ENCODE measurements at places on chromosomes 16 and 17.

- no peak for DNase-seq
Measured at GRCh38 chr17:48357779-48358602, 72.0 kb downstream of the SKAP1 start.

DNA sequence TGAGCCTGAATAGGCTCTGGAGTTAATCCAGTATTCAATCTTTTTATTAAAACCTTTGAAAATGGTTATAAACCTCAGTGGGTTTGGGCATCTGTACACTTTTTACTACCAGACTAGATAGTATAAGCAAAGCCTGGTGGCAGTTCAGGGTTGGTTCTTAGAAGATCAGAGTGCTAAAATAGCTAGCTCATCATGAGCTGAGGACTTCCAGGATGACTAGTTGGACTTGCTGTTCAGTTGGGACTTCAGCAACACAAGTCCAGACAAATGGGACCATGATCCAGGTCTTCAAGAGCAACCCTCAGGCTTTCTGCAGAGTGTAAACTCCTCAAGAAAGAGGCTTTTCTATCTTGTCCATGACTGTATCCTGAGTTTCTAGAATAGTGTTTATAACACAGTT is 1.2 kb upstream of the ZNF19 start:
- DNase-seq, result no peak

DNA sequence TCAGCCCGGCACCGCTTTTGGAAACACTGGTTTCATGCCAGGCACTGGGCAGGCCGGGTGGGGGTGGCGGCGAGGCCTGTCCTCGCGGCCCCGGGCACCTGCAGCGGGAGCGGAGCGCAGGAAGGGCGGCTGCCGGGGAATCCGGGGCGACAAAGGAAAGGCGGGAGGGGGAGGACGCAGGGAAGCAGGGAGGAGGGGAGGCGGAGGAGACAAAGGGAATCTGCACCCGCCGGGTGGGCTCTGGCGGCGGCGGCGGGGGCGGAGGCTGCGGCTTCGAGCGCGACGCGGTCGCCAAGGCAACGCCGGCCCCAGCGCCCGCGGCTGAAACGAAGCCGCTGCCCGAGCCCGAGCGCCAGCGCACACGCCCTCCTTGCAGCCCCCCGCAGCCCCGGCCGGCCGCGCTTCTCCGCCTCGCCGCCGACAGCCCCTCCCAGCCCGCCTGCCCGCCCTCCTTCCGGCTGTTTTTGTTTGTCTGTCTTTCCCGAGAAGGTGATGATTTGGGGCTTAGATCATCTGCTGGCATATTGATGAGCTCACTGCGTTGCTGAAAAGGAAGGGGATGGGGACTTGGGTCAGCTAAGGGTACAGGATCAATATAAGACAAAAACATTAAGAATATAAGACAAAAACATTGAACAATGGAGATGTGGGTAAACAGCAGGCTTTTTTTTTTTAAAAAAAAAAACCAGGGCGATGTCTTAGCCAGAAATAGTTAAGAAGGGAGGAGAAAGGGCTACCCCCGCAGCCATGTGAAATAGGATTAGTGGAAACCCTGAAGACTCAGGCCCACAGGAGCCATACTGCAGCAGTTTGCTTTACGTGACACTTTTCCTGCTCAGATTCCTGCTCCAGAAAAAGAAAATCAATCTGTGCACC is 32.7 kb downstream of the CDK5R1 start:
- DNase-seq, result peak; percentile 82

DNA sequence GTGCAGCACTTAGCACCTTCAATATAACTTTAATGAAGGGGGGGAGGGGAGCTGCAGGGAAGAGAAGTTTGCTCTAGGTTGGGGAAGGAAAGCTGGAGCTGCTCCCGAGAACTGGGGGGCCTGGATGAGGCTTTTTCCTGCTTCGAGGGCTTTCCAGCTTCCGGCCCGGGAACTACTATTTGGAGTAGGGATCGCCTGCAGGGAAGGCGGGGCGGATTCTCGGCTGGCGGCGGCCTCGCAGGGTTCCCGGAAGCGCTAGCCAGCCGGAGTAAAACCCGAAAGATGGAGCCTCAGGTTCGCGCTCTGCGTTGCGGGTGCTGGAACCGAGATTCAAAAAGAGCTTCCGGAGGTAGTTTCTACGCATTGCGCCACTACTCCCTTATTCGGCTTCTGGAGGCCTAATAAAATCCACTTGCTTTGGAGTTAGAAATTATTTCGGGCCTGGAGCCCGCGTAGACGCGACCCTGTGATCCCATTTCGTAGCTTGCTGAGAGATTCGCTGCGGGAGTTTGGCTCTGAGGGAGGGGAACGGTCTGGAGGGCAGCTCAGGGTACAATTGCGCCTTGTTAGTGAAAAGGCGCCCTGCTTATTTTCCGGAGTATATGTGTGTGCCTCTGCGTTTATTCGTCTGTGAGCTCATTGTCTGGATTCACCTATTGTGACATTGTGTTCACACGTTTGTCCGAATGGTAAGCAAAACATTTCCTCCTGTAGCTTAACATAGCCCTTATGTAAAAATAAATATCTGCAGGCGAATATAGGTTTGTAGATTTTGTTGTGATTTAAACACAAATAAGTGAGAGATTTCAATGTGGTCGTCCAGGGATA is 652 bp downstream of the PRAC2 start:
- no peak for DNase-seq

- DNase-seq, result no peak
Measured at GRCh38 chr16:56657555-56658326, at the start of gene MT1F. TSS of gene MT1F (plus strand) at chr16:56657959. CDS start at chr16:56658059, 100 bp downstream.

DNA sequence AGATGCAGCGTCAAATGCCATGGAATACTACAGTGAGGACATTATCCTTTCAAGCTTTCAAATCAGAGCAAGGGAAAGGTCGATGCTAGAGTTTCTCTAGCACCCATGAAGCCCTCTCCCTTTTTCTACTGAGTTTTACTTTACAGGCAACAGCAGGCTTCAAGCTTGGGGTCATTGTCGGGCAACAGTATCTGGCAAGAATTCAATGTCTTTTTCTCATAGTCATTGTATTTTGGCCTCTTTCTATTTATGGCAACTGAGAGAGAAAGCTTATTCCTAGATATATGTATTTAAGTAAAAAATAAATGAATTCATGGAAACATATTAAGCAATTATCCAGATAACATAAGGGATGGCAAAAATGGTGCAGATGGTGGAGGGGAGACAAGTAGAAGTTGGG is 364 bp upstream of the CETP start:
- DNase-seq, result no peak

DNA sequence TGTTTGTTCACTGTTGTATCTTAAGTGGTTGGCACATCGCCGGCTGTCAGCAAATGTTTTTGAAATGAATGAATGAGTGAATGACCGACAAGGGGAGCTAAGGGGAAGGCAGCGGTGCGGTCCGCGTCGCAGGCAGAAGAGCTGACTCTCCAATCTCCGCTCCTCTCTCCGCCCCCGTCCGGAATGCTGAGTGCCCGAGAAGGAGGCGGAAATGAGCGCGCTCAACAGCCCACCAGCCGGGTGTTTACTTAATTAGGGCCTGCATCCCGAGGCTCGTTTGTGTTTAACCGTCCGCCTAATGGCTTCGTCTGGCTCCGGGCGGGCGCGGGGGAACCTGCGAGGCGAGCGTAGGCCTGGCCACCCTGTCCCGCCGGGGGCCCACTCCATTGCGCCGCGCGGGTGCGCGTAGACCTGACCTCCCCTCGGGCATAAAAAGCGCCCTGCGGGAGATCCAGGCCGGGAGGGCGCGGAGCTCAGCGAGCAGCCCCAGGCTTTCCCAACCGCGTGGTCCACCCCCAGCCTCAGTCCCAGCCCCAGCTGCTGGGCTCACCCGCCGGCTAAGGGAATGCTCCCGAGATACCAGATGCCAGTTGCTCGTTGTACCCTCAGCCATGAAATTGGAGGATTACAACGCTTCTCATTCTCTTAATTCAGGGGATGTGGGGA is 2.5 kb upstream of the CDH3 start:
- no peak for DNase-seq

- DNase-seq, result peak; percentile 72
Measured at GRCh38 chr17:72118335-72119076, 2.3 kb upstream of the SOX9 start.

GRCh38 chr17:76266244-76266938 is 1.2 kb downstream of the UBALD2 start:
- peak; percentile 43 for DNase-seq

All from NCI-H2081 (cell line).